ENCODE measurements at places on chromosomes 13 and 19.
A peak's percentile ranks its signal among the peaks of the same experiment; 100 is the strongest.

- DNase-seq, result no peak
These were observed 46.2 kb upstream of the SGCG start for GRCh38 chr13:23134542-23134941.

DNA sequence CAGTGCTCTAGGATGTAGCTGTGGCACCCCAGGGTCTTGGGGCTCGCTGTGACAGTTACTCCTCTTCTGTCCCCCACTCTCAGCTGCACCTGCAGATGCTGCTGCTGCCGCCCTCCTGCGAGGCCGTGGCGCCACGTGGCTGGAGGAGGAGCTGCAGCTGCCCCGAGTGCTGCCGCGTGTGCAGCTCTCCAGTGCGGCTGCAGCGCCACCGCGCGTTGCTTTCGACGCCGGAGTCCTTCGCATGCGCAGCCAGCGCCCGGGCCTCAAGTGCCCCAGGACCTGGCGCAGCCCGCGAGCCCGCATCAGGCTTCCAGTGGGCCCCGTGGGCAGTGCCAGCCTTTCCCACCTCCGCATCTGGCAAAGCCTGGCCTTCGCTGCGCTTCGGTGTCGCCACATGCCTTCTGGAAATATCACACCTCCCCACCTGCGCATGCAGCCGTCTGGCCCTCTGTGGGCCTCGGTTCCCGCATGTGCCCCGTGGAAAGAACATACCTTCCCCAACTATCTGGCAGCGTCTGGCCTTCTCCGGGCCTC lies 692 bp upstream of the ZNF580 start:
- DNase-seq, result peak; percentile 79

- DNase-seq, result no peak
These were observed at the start of gene MISP3 for GRCh38 chr19:14072535-14073260. Gene MISP3, plus strand, starts transcription at chr19:14072786. Its CDS starts 524 bp downstream, at chr19:14073310.

- peak; percentile 73 for DNase-seq
These were observed 5.8 kb downstream of the MLLT1 start for GRCh38 chr19:6273701-6274601.

- DNase-seq, result no peak
These were observed 76.2 kb upstream of the CSNK1A1L start for GRCh38 chr13:37181620-37182019.

DNA sequence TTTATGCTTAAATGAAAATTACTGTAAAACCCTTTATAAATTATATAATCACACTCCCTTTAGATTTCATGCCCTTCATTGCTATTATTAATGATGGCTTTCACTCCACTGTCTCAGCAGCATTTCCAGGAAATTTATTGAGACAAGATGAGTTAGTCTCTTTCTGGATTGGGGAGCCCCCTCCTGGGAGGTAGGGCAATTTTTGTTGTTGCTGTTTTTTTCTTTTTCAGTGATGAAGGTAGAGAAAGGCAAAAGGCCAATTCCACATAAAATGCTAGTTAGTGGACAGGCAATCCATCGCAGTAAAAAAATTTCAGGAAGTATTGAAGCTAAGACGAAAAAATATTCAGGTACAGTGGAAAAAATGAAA lies 80.2 kb downstream of the TEX26 start:
- peak; percentile 45 for DNase-seq

GRCh38 chr13:74061926-74062595 lies 72.1 kb downstream of the KLF12 start:
- DNase-seq, result peak; percentile 65

GRCh38 chr19:28283592-28283991 lies 929.4 kb downstream of the UQCRFS1 start:
- no peak for DNase-seq

- no peak for DNase-seq
These were observed 15.4 kb downstream of the CARS2 start for GRCh38 chr13:110690516-110690915.

GRCh38 chr13:110129539-110130186 lies 177.3 kb downstream of the COL4A1 start:
- DNase-seq, result no peak

DNA sequence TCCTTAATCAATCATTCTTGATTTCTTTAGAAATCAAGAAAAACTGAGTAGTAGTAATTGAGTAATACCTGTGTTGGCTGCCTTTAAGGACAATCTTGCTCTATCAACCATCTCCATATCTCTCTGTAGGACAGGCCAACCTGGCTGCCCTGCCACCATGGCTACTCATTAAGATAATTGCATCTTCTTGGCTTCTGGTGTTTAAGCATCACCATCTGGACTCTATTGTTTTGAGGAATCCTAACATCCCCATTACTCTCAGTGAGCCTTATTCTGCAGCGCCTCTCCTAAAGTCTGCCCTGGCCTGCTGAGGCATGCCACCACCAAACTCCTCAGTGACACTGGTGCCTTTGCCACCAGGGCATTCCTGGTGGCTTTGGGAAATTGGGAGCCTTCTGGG lies 442.6 kb upstream of the ZNF507 start:
- DNase-seq, result no peak

- DNase-seq, result no peak
These were observed 1660.3 kb downstream of the EFNB2 start for GRCh38 chr13:104875038-104875754.

- peak; percentile 6 for DNase-seq
These were observed 7.8 kb downstream of the DIAPH3 start for GRCh38 chr13:60155978-60156377.

DNA sequence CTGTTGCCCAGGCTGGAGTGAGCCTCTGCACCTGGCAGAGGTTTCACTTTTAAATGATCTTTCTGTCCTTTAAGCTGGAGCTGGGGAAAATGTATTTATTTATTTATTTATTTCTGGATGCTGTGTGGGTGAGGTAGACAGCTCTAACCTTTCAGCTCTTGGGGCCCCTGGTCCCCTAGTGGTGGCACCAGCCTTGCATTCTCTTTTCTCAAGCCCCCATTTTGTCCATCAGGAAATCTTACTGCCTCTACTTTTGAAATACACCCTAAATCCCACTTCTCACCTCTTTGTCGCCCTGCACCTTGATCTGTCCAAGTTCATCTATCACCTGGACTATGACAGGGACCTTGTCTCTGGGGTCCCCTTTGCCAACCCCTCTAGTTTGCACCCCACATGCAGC lies 2.1 kb upstream of the B9D2 start:
- no peak for DNase-seq

DNA sequence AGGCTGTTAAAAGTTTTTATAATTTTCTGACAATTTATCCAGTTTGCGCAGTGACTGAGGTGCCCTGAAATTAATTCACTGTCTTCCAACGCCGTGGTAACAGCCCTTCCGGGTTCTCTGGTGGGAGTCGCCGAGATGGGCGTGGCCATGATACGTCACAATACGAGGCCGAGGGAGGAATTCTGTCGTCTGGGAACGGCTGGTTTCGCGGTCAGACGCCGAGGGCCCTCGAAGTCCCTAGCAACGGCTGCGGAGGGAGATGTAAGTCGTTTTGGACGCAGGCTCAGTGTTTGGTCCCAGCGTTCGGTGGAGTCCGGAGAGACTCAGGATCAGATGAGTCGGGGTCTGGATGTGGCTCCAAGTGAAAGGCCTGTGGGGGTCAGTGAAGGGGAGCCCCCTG lies 21.7 kb downstream of the ZNF613 start:
- DNase-seq, result peak; percentile 27

DNA sequence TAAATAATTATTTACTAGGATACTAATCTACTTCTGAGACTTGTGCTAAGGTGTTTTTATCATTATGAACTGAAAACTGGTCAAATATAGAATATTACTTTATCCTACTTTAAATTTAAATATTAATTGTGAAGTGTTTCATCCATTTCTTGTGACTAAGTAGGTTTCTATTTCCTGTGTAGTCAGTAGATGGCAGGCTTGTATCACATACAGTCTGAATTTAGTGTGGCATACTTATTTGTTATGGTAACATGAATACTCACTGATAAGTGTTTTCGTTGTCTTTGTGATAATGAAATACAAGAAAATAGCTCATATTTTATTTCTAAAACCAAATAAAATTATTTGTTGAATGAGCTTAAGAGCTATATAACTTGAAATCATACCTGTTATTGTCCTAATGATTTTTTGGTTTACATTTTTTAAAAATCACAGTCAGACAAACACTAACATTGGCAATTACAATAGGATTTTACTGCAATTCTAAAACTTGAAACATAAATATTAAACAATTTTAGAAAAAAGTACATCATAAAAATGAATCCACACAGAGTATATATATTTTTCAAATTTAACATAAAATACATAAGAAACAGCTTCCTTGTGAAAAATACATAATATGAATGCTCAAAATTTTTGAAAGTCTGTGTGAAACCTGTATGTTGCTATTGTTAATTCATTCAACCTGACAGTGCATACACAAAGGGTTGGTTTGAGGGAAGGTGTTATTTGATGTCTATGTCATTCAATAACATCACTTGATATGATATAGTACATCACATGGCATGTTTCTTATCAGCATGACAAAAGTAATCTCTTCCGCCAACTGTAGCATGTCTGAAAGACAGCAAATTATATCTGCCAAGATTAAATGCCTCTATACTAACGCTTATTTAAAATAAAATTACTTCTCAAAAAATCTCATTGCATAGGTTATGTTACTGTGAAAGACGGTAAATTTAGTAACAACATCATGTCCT lies 904.8 kb upstream of the PCDH20 start:
- peak; percentile 40 for DNase-seq

DNA sequence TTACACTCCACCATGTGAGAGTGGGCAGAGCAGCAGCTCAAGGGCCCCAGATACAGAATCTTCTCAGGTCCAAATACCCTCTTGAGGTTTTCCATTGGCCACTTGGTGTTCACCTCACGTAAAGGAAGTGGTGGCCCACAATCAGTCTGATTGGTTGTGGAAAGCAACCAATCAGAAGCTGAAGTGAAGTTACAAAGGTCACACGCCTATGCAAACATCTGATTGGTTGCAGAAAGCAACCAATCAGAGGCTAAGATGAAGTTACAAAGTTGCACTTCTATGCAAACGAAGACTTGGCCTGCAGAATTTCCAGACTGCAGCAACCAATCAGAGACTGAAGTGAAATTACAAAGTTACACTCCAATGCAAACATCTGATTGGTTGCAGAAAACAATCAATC lies 14.3 kb upstream of the TM9SF2 start:
- DNase-seq, result no peak

DNA sequence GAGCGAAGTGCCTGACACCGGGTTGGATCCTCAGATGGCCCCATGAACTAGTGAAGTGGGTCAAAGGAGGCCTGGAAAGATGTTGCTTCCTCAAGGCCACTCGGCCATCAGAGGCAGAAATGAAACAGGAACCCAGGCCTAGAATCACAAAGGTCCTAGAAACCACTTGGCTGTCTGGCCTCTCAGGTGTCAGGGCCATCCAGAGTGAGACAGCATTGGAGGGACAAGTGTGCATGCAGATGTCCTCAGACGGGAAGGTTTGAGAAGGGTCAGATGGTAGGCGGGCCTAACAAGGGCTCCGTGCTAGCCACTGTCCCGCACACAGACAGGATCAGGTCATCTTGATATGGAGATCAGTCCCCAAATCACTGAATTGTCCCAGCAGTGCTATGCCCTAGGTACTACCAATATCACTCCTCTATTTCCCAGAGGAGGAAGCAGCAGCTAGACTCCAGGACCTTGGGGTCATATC lies 14.3 kb downstream of the CCDC97 start:
- no peak for DNase-seq

- peak; percentile 81 for DNase-seq
These were observed 2.1 kb downstream of the MAST1 start for GRCh38 chr19:12840091-12841079.

DNA sequence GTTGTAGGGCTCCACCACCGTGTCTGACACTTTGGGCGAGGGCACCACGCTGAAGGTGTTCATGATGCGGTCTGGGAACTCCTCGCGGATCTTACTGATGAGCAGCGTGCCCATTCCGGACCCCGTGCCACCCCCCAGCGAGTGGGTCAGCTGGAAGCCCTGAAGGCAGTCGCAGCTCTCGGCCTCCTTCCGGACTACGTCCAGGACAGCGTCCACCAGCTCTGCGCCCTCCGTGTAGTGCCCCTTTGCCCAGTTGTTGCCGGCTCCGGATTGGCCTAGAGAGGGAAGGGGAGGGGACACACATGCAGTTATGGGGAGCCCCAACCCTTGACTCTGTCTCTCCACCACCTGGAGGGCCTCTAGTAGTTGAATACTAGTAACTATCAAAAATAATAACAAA lies 6.2 kb downstream of the TUBB4A start:
- DNase-seq, result no peak

GRCh38 chr19:39352381-39353255 lies 10.4 kb downstream of the SAMD4B start:
- DNase-seq, result peak; percentile 24

DNA sequence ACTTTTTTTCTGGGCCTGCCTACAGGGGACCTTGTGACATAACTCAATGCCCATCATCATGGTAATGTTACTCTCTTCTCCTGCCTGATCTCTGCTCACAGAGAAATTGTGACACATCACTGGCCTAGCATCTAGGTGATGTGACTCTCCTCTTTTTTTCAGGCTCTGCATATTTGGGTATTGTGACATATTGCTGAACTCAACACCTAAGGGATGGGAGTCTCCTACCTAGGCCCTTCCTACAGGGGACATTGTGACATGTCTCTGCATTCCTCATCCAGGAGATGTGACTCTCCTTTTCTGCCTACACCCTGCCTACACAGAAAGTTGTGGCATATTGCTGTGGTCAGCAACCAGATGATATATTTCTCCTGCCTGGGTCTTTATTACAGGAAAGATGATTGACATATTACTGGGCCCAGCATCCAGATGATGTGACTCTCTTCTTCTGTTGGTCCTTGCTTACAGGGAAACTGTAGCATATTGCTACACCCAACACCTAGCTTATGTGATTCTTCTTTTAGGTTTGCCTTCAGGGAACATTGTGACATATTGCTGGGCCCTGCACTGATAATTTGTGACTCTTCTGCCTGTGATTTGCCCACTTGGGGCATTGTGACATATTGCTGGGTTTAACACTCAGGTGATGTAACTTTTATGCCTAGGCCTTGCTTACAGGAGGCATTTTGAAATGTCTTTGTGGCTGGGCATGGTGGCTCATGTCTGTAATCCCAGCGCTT lies 21.0 kb upstream of the ZNF254 start:
- DNase-seq, result no peak

GRCh38 chr13:49701491-49701890 lies 10.2 kb upstream of the EBPL start:
- no peak for DNase-seq

DNA sequence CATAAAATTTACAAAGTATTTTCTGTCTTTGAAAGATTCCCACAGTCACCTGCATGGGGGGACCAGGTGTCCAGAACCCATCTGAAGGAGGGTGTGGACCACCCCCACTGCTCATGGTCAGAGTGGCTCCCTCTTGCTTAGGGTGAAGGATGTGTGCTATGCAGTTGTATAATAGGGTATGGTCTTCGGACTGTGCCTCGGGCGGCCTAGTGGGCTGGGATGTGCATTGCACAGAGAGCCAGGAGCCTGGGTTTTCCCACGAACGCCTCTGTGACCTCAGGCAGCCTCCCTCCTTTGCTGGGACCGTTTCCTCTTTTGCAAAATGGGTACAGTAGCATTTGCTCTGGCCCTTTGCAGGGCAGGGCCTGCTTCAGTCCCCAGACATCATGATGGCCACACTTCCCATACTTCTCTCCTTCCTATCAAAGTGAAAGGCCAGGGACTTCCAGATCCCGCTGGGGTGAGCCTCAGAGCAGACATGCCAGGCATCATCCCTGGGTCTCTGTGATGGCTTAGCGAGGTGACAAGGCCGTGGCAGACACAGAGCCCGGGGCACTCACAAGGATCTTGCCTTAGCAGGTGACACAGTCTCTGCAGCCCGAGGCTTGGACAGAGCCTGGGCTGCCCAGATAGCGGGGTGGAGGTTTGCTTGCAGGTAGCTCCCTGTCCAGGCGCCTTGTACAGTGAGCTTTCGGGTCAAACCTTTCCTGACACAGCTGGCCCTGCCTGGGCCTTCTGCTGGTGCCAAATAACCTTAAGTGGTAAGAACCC lies 59.4 kb upstream of the ZNF536 start:
- DNase-seq, result no peak

Data from fibroblast of skin of right biceps (primary cell).